Keratinocyte (primary cell): ENCODE measurements at places on chromosomes 2 and 18. TPM values are rescaled to one million over a fixed set of nuclear protein-coding genes. Genes with fewer than 3 reads are reported as not detected.

HAAO gene
- polyA plus RNA-seq: 0.05 to 0.08 TPM in 2 of 3 replicates, not detected in the other

TUBA3E gene
- polyA plus RNA-seq: not detected in 3 replicates

ST8SIA5 gene
- under 0.01 to 0.10 TPM (median 0.02 TPM) in 3 replicates for polyA plus RNA-seq

UGT1A8 gene
- polyA plus RNA-seq: 0.41 to 0.64 TPM (median 0.63 TPM) in 3 replicates

NPPC gene
- polyA plus RNA-seq: not detected in 3 replicates

SERPINB2 gene
- 555 to 1,052 TPM (median 733 TPM) in 3 replicates for polyA plus RNA-seq

PAIP2B gene
- 0.99 to 1.7 TPM (median 1.4 TPM) in 3 replicates for polyA plus RNA-seq

UGT1A10 gene
- 1.8 to 2.4 TPM (median 2.0 TPM) in 3 replicates for polyA plus RNA-seq

FNDC4 gene
- 6.3 to 13.0 TPM (median 9.9 TPM) in 3 replicates for polyA plus RNA-seq

MOCOS gene
- polyA plus RNA-seq: 1.1 to 2.8 TPM (median 2.2 TPM) in 3 replicates

MAP3K19 gene
- not detected in 3 replicates for polyA plus RNA-seq

ERMN gene
- not detected in 3 replicates for polyA plus RNA-seq

SLC39A10 gene
- polyA plus RNA-seq: 14.6 to 19.4 TPM (median 14.9 TPM) in 3 replicates

DNA sequence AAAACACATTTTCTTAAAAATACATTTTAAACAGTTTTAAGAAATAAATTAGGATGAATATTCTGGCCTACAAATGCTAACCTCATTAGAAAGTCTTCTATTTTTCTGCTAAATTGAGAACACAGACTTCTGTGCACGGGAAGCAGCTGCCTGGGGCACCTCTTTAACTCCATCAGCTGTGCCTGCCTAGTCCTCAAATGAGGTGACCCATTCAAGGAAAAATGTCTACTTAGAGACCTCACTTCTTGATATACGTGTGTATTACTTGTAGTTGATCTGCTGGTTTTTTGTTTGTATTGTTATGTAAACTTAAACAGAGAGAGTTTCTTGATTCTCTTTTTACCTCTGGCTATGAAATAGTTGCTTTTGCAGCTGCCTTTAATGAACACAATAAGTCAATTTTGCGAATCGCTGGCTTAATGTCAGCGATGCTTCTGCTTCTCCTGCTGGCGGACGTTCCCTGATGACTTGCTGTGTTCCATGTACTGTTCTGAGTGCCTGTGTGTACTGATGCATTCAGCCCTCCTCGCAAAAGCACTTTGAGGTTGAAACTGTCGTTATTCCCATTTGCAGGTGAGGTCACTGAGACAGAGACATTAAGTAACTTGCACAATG is 88.7 kb upstream of the TXNDC2 start:
- DNase-seq: no peak

DNA sequence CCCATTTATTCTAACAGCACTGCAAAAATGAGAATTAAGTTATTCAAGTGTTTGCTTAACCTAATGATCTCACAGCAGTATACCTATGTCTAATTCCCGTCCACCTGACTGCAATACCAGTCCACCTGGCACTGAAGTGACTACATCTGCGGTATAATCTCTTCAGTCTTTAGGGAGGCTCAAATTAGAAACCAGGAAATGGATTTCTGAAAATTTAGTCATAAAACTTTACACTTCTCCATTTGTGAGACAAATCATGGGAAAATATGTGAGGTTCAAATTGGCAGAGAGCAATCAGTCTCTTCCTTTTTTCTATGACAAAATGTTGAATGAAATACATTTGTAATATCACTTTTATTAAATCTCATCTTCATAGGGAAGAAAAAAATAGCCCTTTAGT is 33.0 kb downstream of the FTCDNL1 start:
- no peak for DNase-seq

- no peak for DNase-seq
These were observed 36.9 kb upstream of the KLF7 start for GRCh38 chr2:207202645-207203044.

DNA sequence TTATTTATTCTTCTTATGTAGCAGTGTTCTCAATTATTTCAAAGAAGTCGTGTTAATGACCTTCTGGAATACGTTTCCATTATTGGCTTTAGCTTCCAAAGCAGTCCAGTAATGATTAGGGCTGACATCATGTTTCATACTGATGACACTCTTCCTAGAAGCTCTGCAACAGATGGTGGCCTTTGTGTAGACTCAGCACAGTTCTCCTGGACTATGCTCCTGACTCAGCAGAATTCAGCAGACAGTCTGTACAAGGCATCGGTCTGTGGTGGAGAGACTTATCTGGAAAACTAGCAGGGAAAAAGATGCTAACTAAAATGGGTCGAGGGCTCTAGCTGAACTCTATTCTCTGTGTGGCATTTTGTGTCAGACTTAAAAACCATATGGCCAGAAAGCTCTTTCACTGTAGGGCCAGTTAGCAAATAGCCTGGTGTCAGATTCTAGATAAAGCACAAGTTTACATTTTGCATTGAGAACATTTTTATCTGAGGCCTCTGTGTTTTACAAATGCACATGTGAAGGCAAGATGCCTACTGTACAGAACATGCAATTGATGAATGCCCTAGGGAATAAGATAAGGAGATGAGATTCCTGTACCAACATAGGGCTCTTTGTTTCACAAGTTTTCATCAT is 35.1 kb downstream of the GULP1 start:
- no peak for DNase-seq

GRCh38 chr2:46735108-46735691 is 180.4 kb downstream of the MCFD2 start:
- no peak for DNase-seq

- DNase-seq: no peak
These were observed 39.4 kb upstream of the CYBRD1 start for GRCh38 chr2:171482877-171483276.

DNA sequence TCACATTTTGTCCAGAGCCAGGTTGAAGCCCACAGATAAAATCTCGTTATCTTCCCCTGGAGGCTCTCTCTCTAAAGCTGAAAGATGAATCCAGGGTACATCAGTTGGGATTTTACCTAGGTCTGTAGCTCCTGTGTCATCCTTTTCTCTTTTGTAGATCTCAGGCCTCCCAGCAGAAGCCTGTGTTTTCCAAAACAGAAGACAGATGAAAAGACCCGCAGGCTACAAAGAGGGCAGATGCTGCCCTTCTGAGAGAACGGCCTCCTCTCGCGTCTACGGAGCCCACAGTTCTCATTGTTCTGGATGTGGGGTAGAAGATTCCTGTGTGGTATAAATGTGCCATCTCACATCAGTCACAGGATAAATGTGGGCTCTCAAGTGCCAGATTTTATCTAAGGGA is 139.5 kb downstream of the SUCLG1 start:
- no peak for DNase-seq

DNA sequence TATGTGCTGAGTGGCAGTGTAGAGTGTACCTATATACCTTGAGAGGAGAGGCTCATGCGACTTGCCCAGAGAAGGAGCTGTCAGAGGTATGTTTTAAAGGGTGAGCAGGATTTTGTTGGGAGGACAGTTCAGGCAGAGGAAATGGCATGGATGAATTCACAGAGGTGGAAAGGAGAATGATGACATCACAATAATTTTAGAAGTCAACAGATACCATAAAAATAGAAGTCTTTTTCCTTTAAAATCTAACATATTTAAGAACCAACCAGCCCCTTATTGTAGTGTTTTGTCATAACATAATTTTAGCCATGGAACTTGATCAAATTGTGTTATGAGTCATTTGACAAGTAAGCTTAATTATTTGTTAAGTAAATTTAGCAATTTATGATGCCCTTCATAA is 538.1 kb upstream of the GYPC start:
- DNase-seq: no peak

DNA sequence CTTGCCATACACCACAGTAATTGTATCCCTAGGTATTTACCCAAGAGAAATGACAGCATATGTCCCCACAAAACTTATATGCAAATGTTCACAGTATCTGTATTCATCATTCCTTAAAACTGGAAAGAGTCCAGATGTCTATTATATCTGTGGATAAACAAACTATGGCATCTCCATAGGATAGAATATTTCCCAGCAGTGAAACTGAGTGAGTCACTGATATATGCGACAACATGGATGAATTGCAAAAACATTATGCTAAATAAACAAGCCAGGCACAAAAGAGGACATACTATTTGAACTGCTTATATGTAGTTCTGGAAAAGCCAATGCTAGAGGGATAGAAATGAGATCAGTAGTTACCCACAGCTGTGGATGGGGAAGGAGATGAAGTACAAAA is 359.4 kb upstream of the DSEL start:
- no peak for DNase-seq

GRCh38 chr2:172922306-172922705 is 153.3 kb upstream of the MAP3K20 start:
- no peak for DNase-seq

GRCh38 chr2:7661502-7661901 is 744.3 kb downstream of the RNF144A start:
- DNase-seq: no peak

GRCh38 chr18:38019292-38019691 is 453.7 kb upstream of the CELF4 start:
- DNase-seq: no peak

- DNase-seq: peak; percentile 19
These were observed 65.7 kb upstream of the RTN4 start for GRCh38 chr2:55115761-55116597.

DNA sequence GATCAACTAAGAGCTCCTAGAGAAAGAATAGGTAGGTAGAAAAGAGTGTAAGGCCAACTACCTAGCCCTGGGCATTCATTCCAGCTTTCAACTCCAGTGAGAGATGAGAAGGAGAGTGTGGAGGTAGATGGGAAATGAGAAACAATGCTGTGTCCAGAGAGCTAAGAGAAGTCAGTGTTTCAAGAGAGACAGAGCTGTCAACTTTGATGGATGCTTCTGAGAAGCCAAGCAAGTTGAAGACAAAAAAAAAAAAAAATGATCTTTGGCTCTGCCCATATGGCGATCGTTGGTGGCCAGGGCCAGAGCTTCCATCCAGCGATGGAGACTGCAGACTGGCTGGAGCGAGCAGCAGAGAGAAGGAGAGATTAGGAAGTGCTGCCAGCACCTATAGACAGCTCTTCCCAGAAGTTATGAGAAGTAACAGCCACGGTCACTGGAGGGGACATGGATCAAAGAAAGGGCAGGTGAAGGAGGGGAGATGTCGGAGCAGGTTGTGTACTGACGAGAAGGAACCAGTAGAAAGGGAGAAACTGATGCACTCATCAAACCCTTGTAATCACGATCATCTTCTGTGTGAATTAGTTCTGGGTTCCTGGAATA is 112.4 kb upstream of the PPP1CB start:
- DNase-seq: no peak

DNA sequence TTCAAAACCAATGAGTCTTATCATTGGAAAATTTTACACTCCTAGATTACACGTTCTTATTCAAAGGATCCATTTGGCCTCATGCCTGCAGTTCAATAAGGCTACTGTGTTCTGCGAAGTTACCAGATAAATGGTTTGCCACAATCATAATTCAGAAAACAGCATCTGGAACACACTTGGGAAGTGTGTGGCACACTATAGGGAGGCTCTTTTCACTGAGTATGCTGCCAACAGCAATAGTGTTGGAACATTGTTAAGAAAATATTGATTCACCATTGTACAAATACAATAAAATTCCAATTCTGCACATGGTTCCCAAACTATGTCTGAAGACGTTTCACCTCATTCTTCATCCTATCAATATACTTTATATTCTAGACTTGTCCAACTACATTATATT is 141.4 kb upstream of the DOK6 start:
- no peak for DNase-seq

- no peak for DNase-seq
These were observed 52.3 kb downstream of the HIBCH start for GRCh38 chr2:190267302-190267701.

- no peak for DNase-seq
These were observed 234.9 kb downstream of the SOCS6 start for GRCh38 chr18:70523792-70524182.

DNA sequence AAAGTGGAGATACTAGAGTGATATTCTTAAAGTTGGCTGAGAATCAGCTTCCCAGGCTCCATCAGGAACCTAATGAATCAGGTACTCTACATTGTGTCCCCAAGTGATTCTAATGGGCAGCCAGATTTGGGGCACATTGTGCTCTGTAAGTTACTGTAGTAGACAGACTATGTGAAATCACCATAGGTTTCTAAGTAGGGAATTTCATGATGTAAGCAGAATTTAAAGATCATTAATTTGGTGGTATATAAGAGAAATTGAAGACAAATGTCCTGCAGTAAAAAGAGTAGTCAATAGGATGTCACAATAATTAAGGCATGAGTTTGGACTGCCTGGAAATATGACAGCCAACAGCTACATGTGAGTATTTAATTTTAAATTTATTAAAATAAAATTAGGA is 602.4 kb upstream of the ACVR2A start:
- DNase-seq: no peak

DNA sequence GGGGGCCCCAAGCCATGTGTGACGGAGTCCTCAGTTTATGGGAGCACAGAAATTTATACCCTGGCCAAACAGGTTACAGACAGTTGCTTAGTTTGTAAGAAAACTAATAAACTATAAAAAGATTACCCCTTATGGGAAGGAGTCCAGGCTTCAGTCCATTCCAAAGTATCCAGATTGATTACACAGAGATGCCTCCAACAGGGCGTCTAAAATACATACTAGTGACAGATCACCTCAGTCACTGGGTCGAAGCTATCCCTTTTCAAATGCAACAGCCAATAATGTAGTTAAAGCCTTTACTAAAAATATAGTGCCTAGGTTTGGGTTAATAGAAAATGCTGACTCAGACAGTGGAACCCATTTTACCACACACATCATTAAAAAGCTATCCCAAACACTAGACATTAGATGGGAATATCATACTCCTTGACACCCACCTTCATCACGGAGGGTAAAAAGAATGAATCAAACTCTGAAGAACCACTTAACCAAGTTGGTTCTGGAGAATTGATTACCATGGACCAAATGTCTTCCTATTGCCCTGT is 10.7 kb downstream of the PRPF40A start:
- no peak for DNase-seq

GRCh38 chr2:215684448-215685237 is 248.8 kb upstream of the FN1 start:
- no peak for DNase-seq

GRCh38 chr2:214519258-214519818 is 108.5 kb downstream of the VWC2L start:
- no peak for DNase-seq

- no peak for DNase-seq
These were observed 3.2 kb upstream of the DDX1 start for GRCh38 chr2:15588329-15588919.

GRCh38 chr2:166900700-166901099 is 12.4 kb downstream of the XIRP2 start:
- DNase-seq: no peak

DNA sequence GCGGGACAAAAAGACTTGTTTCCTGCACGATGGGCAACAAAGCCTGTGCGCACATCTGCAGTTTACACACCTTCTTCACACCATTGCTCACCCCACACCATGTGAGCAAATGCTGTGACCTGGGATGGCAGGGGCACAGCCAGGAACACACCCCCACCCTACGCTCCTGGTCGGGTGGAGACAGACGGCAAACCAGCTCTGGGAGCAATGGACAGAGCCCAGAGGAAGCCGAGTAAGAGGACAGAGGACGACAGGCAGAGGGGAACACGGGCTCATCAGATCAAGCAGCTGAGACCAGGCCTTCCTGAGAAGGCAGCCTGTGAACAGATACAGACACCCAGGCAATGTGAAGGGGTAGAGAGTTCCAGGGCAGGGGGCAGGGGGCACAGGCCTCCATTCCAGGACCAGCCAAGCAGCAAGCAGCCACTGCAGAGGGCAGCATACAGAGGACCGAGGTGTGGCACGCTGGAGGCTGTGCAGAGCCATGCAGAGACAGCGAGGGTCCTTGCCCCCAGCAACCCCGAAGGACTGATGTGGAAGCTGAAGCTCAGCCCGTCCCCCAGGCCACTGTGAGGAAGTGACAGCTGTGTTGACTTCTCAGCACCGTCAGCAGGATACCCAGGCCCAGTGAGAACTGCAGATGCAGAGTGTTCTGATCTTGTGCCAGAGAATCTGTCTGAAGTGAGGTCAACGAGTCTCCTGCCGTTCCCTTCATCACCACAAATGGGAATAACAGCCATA is 46.2 kb downstream of the PARD6G start:
- no peak for DNase-seq
